ENCODE measurements at places on chromosomes 4 and X.

- DNase-seq = no peak
Measured at GRCh38 chr4:12778191-12778590, 705.9 kb downstream of the RAB28 start.

DNA sequence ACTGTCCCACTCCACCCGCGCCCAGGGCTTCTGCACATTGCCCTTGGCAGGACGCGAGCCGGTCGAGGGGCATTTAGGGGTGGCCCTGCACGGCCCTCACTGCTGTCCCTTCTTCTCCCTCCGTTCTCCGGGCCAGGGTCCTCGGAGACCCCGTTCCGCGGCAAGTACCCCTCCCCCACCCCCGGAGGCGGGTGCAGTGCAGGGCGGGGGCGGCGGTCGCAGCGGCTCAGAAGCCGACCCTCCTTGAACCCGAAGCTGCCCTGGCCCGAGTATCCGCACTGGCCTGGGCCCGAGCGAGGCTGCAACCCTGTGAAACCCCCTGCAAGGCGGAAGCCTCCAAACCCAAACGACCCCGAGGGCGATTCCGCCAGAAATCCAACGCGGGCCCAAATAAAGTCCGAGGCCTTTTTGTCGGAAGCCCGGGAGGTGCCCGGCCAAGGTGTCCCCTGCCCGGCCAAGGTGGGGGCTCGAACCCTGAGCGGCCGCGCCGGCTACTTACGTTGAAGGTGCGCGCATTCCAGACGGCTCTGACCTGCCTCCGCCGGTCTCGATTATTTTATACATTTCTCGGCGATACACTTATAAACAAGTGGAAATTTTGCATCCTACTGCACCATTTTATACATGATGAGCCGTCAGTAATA is 53.1 kb upstream of the TMEM33 start:
- DNase-seq = no peak

DNA sequence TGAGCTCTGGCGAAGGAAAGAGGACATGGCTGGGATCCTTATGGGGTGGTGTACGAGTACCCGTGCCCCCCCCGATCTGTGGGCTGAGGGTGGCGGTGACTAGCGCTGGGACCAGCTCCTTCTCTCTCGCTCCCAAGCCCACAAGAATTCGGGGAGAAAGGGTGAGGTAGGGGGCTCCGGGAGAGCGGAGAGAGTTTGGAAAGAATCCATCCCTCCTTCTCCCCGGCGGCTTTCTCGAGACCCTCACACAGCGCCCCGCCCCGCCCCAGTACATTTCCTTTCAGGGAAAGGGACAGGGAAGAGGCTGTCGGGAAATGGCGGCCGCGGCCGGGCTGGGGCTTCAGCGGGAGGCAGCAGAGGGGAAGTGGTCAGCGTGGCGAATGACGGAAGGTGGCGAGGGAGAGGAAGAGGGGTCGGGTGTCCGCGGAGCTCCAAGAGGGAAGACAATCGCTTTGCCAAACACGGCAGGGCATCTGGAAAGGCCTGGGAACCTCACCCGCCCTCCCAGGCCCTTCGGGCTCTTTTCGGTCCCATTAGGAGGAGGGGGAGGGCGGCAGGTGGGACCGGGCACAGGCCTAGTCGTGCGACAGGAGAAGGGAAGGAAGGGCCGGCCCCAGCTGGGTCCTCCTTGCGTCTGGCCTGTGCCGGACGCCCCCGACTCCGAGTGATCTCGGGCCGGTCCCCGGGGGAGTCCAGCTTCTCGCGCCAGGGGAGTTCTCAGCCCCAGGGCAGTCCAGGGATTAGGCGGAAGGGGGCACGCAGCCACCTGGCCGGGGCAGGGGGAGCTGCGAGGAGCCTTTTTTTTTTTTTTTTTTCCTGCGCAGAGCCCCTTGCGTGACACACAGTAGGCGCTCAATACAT is 10.2 kb downstream of the HNRNPH2 start:
- peak; percentile 20 for DNase-seq

GRCh38 chrX:142661696-142662095 is 364.0 kb upstream of the SPANXN4 start:
- no peak for DNase-seq

DNA sequence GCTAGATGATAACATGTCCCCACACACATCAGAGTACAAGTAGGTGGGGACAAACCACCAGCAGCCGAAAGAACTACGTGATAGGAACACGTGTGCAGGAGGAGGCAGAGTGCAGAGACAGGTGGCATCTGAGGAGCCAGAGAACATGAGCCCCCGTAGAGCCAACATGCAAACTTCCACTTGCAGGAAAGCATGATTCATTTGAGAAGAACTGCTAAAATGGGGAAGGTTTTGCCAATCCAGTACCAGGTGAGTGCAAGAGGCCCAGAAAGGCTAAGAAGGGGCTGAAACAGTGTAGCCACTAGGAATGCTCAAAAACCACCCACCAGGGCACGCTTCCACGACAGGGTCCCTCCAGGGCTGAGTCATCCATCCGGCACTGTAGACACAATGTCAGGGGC is 149.8 kb upstream of the TENM3 start:
- no peak for DNase-seq

- DNase-seq = no peak
Measured at GRCh38 chr4:184504385-184504784, 30.0 kb upstream of the IRF2 start.

GRCh38 chr4:117327491-117327890 is 242.1 kb upstream of the TRAM1L1 start:
- DNase-seq = no peak

- no peak for DNase-seq
Measured at GRCh38 chr4:158006990-158007389, 165.8 kb downstream of the GASK1B start.

DNA sequence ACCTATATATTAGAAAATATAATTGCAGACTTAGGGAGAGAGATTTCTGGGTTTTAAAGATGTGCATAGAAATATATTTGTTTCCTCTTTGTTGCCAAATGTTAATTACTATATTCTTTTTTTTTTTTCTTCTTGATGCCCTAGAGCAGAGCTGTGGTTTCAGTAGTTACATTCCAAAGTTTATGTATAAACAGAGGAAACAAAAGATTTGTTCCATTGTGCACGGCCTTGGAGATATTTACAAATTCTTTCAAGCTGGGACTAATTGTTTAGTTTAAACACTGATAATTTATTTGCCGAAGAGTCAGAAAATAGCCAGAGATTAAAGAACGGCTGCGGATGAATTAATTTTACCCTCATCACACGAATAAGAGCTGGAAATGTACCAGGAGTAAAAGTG is 85.1 kb downstream of the USP46 start:
- DNase-seq = no peak

- no peak for DNase-seq
Measured at GRCh38 chr4:145390571-145390970, 91.1 kb upstream of the SMAD1 start.

DNA sequence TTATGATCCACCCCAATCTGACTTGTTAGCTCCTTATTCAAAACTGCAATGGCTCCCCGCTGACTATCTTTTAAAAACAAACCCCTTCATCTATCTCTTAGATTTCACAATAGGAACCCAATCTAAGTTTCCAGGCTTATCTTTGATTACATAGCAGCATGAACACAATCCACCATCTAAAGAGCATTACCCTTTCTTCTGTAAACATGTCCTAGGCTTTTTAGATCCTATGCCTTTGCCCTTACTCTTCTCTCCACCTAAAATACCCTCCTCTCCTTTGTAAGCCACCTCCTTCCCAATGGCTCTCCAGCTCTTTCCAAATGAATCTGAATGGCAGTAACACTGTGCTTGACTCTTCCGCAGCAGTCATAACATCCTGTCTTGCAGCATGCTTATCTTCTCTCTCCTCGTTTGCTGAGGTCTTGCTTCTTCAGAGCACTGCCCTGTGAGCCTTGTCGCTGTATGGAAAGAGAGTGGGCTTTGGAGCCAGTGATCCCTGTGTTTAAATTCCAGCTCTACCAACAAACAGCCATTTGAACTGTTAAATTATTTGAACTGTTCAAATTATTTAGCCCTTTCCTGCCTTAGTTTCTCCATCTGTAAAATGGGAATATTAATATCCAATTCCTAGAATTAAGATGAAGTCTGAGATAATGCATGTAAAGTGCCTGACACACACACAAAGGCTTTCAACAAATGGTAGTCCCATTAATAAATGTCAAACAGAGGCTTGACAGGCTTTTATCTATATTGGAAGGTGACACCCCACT is 16.2 kb upstream of the TSPAN5 start:
- no peak for DNase-seq

DNA sequence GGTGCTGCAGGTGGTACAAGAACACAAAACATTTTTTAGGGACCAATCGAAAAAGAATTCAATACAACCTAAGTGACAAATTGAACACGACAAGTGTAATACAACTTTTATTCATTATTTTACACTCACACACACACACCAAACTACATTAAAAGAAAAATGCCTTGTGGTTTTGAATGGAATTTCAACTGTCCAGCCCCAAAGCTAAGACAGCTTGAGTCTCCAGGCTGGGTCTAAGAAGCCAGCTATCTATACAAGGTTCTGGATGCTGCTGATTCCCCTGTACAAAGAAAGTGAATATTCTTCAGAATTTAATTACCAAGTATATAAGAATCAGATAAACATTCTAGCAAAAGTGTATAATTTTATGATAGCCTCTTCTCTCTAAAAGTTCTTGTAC is 118.2 kb downstream of the PPP3CA start:
- no peak for DNase-seq

GRCh38 chr4:2832981-2833670 is 10.5 kb upstream of the ADD1 start:
- no peak for DNase-seq

DNA sequence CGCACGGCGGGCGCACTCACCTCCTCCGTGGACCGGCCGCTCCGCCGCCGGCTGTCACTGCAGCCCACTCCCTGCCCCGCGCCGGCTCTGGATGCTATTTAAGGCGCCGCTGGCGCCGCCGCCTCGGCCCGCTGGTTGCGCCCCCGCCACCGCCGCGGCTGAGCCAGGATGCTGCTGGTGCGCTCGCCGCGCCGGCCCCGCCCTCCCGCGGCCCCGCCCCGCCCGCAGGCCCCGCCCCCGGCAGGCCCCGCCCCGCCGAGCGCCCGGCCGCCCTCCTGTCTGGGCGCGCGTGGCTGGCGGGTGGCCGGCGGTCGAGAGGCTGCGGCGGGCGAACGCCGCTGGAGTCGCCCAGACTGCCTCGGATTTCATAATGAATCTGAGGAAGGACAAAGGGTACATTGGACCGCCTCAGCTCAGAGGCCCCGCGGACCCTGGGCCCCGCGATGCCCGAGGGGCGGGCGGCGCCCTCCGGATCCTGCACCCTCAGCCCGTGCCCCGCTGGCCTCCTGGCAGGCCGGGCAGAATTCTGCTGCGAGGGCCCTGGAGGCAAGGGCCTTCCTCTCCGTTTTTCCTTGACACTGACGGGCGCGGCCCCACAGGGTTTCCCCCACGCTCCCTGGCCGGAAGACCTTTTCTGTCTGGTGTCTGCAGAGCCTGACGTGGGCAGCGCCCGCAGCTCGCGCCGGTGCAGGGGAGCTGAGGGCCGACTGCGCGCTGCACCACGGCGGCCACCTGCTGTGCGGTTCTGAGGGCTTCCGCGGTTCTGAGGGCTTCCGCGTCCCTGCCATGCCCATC is at the start of gene ACSL1:
TSS of gene ACSL1 (minus strand) at position 73 of the 795 bp plus-strand sequence. CDS start 22,454 bp downstream, outside the sequence.
- DNase-seq = peak; percentile 72

GRCh38 chr4:82661181-82661992 is 99.6 kb upstream of the TMEM150C start:
- DNase-seq = no peak

DNA sequence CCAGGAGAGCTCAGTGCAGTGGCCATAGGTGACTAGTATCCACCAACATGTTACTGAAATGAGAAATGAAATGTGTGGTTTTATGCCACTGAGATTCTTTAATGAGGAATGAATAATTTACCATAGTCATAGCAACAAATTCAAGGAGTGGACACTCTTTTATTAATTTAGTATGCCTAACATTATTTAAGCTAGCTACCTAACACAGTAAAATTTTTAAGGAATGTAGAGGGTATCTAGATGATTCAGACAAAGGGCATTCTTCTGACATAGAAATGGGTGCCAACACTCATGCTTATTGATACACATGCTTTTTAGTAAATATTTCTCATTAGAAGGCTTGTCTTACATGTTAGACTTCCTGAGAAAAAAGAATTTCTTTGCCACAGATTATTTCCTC is 33.3 kb upstream of the SULT1B1 start:
- no peak for DNase-seq

GRCh38 chrX:15946783-15947580 is 92.4 kb upstream of the AP1S2 start:
- no peak for DNase-seq

GRCh38 chrX:24150898-24151297 is 1.4 kb downstream of the ZFX start:
- DNase-seq = no peak

DNA sequence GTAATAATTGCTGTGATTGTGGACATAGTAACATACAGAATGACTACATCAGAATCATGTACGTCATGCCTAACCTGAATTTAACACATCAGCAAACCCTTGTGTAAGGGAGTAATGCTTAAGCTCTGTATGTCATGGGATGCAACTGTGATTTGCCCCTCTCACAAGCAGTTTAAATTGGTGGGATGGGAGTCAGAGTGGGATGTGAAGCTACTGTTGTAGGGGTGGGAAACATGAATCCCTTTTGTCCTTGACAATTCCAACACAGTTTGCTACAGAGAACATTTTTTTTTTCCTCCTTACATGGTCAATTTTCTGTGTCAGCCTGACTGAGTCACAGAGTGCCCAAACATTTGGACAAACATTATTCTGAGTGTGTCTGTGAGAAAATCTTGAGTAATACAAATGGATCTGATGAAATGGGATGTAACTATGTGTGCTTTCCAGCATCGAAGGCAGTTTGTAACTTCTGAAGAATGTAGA is 392.8 kb downstream of the GPM6A start:
- no peak for DNase-seq

DNA sequence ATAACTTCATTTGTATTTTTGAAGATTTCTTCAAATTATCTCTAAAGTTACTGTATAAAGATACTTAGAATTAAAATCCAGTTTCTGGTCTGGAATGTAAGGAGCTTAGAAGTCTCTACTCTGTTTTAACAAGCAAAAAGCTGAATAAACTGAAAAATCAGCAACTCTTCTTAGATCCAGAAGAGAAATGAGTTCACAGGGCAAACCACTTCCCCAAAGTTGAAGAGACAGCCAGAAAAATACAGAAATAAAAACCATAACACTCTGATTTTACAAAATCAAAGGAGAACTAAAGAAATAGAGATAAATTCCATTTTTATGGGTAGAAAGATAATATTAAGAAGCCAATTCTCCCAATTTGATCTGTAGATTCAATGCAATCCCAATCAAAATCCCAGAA is 1166.8 kb downstream of the ADGRL3 start:
- no peak for DNase-seq

- no peak for DNase-seq
Measured at GRCh38 chr4:83231620-83232076, 53.0 kb downstream of the COQ2 start.

DNA sequence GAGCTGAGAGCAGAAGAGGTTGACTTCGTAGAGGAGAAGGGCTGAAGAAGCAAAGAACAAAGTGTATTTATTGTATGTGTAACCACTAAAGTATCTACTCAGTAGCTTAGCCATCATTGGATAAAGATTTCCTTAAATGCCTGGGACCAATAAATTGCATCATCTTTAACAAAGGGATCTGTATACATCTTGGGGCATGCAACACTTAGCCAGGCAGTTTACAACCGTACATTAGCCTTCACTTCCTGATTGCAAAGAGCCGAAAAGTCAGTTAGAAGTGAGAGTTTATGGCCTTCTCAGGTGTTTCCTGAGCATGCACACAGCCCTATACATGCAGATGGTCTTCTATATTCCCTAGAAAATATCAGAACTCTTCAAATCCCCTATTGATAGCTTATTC is 68.0 kb upstream of the MAGED1 start:
- DNase-seq = no peak

Data from activated gamma-delta T cell (primary cell).